Bronchial epithelial cell (primary cell): ENCODE measurements at places on chromosomes 1 and 21.

DNA sequence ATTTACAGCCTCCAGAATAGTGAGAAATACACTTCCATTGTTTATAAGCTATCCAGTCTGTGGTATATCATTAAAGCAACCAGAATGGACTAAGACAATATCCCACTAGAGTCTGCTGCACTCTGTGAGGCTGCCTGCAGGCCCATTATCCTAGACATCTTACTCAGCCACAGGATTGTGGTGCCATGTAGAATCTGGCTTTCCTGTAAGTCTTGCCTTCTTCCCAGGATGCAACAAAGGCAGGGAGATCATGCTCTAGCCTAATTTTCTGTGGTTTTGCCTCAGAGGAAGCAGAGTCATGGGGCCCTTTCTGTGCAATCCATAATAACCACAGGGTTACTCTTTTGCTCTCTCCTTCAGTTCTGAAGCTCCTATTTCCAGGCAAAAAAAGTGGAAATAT lies 299.1 kb upstream of the DEPDC1 start:
- DNase-seq: no peak

DNA sequence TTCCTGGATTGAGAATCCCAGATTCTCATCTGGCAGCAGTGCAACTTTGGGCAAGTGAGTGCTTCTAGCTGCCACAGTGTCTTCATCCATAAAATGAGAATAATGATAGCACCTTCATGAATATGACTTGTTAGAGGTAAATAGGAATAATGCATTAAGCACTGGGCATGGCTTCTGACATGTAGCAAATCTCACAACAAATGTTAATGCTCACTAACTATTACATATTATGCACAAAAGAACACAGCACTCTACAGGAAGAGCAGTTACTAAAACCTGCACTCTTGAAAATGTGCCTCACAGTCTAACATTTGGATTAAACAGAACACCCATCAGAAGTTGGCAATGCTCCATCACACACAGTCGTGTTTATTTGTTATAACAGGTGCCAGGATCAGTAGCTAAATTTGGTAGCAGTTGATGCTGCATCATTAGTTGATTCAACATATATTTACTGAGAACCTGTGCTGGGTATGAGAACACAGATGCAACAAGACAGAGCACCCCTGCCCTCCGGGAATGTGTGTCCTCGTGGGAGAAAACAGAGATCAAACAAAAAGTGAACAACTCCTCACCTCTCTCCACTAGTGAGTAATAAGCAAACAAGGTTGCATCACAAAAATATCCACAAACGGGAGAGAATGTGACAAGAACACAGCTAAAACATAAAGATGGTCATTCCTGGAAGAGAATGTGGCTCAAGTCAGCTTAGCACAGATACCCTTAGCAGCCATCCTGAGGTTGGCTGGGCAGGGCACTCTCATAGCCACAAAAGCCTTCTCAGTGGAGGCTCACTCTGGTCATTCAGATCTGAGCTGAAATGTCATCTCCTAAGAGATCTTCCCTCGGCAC lies 26.2 kb upstream of the LBR start:
- peak; percentile 89 for DNase-seq

GRCh38 chr1:226989085-226989920 lies 49.2 kb downstream of the COQ8A start:
- no peak for DNase-seq

- no peak for DNase-seq
These were observed 398.8 kb downstream of the DUSP10 start for GRCh38 chr1:221343136-221343535.

GRCh38 chr1:193322211-193322610 lies 135.8 kb upstream of the B3GALT2 start:
- DNase-seq: peak; percentile 83

DNA sequence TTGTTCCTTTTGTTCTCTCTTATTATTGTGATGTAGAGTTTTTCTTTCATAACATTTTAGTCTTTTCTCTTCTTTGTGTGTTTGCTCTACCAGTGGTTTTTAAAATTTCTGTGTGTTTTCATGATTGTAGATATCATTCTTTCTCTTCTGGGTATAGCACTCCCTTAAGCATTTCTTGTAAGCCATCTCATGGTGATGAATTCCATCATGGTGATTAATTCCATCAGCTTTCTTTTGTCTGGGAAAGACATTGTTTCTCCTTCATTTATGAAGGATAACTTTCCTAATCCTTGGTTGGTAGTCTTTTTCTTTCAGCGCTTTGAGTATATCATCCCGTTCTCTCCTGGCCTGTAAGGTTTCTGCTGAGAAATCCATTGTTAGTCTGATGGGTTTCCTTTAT lies 22.7 kb downstream of the CD55 start:
- no peak for DNase-seq

DNA sequence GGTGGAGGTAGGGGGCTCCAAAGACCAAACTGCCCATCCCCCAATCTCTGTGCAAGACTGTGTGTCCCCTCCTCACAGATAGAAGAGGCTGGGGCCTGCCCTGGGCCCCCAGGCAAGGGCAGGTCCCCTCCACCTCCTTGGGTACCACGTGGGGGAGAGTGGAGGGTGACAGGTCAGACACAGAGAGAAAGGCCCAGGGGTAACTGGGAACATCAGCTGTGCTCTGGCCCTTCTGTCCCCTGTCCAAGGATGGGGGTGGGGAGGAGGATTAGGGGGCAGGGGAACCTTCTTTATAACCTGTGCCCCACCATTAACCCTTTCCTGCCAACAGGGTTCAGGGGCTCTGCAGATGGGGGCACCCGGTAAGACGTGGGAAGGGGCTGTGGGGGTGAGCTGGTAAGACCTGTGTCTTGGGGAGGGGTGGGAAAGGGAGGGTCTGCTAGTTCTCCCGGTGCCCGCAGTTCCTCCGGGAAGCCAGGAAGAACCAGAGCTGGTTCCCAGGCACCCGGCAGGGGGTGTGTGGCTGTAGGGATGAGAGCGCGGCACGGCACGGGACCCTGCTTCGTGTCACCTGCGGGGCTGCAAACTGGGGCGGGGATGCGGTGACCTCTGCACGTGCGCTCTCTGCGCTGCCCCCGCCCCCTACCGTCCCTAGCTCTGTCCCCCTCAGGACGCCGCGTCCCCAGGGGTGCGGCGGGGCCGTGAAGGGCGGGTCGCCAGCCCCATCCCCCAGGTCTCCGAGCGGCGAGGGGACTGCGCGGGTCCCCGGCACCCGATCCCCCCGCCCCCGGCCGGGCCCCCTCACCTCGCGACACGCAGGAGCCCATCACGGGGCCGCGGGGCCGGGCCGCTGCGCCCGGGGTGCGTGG lies 601 bp downstream of the FAM131C start:
- DNase-seq: no peak

DNA sequence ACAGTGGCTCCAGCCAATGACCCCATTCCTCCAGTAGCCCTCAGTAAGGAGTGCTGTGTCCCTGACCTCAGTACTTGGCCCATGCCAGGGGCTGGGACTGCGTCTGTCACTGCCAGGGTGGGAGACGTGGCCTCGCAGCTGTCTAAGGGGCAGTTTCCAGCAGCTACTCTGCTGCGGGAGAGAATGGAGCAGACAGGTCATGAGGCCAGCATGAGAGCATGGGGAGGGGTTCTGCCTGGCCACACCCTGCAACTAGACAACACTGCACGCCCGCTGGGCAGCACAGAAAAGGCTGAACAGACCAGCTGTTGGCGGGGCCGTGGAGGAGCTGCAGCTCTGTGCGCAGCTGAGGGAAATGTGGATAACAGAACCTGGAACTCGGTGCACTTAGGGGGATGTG lies 91.6 kb upstream of the COL6A1 start:
- DNase-seq: no peak

DNA sequence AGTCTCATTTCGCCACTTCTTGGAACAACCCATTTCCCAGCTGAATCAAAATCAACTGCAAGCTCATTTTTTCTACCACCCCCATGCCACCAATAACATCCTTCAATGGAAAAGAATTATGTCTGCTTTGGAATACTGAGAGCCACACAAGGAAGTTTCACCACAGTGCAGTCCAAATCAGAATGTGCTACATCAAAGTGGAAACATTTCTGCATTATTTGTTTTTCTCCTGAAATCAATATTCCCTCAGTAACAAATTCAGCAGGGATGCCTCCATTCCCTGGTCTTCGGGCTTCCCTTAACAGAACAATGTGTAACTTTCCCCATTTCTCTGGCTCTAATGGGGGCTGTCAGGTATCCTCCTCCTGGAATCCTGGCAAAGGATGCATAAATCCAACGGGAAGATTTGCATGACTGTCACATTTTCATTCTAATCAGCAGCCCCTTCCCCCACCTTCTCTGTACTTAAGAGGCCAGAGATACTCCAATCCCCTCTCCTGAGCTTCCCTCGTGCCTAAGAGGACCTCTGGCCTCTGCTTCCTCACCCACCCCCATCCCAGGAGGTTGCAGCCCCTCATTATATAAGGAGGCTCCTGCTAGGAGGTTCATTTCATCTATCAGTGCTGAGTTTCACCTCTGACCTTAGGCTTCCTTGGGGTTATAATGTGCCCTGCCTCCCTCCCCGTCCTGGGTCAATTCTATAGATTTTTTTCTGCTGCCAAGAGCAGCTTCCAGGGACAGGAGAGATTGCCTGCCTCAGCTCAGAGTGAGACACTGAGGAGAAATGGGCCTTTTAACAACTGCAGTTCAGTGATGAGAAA lies 201.1 kb downstream of the OMA1 start:
- no peak for DNase-seq

DNA sequence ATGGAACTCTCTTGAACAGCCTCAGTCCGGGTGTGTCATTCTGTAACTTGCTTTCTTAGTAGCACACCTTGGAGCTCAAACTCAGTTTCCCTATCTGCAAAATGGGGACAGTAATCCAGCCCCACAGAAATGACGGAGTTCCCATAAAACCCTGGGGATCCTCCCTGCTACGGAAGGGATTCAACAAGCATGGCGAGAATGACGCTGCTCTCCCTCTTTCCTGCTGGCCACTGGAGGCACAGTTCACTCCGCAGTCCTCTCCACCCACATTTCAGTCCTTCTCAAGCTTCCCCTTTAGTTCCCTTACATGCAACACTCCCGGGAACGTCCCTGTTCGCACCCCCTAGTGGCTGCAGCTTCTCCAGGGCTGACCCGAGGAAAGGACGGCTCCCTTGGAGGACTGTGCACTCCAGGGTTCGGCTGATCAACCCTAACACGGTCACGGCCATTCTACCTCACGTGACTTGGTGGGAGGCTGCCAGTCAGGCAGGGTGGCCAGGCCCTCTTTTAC lies 20.6 kb downstream of the RUNX3 start:
- peak; percentile 63 for DNase-seq

- DNase-seq: no peak
These were observed 79.7 kb downstream of the RUNX3 start for GRCh38 chr1:24850328-24850920.

GRCh38 chr1:203153989-203154821 lies 21.4 kb downstream of the MYBPH start:
- DNase-seq: peak; percentile 80

DNA sequence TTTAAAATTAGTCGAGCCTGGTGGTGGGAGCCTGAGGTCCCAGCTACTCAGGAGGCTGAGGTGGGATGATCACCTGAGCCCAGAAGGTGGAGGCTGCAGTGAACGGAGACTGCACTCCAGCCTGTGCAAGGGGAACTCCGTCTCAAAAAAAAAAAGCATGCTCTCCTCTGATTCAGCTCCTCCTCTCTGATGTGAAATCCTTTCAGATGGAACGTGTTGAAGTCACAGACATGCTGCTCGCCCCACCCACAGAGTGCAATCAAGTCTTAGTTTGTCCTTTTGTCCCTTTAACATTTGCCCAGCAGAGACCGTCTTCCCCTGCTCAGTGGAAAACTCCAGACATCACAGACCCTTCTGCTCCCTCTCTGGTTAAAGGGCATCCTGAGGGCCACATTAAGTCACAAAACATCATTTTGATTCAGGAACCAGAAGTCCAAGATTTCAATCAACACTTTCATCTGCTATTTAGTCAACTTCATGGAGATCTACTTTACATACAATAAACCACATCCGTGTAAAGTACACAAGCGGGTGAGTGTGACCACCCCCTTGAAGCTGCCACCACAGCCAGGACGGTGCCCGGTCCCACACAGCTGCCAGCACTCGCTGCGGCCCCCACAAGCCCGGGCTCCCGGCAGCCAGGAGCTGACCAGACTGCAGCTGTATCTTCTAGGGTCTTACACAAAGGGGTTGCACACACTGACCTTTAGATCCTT lies 18.9 kb upstream of the RNF223 start:
- DNase-seq: no peak

DNA sequence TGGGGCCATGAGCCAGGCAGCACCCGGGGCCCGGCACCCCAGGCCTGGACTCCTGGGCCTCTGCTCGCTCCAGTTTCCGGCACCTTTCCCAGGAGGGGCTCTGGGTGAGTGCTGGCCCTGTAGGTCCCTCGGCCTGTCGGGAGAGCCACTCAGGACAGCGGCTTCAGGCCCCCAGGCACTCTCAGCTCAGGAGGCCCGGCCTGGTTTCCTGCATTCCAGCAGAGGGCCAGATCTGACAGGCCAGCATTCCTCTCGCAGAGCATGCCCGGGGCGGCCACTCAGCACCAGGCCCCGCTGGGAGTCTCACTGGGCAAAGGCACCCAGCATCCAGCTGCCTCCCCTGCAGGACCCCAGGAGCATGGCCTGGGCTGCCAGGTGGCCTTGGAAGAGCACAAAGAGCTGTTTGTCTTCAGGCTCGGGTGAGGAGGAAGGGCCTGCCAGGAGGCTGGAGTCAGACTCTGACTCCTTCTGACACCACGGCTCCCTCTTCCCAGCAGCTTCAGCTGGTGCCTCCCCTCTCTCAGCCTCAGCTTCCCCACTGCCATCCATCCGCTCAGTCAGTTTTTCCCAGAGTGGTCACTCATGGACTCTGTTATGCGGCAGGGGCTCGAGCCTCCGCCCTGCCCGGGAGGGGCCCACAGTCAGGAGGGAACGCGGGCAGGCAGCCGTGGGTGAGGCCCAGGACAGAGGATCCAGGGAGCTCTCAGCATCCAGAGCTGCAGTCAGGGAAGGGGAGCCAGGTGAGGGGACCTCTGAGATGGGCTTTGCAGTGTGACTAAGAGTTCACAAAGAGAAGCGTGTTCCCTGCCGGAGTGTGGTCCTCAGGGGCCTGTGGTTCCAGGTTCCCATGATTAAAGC lies 51.7 kb downstream of the WNT9A start:
- peak; percentile 46 for DNase-seq

- DNase-seq: no peak
These were observed 1.4 kb downstream of the ATF3 start for GRCh38 chr1:212609701-212610574.
